ENCODE measurements at places on chromosomes 6 and 20. TPM values are rescaled to one million over a fixed set of nuclear protein-coding genes. Genes with fewer than 3 reads are reported as not detected.

Gene TMEM151B
- 44.5 TPM for total RNA-seq

Gene PNPLA1
- total RNA-seq, result 0.25 TPM

Gene C20orf202
- 0.49 TPM for total RNA-seq

Gene MUCL3
- not detected for total RNA-seq

Gene SMIM13
- total RNA-seq, result 92.9 TPM

Gene COL19A1
- 2.2 TPM for total RNA-seq

Gene RAET1L
- 0.25 TPM for total RNA-seq

Gene PNLDC1
- not detected for total RNA-seq

Gene ARG1
- 1.2 TPM for total RNA-seq

Gene MOXD1
- 30.5 TPM for total RNA-seq

Gene NRSN1
- total RNA-seq, result 28.8 TPM

Gene ERVFRD-1
- not detected for total RNA-seq

Gene NFYA
- 36.9 TPM for total RNA-seq

Gene SNRNP48
- 12.5 TPM for total RNA-seq

Gene SNAP91
- 86.1 TPM for total RNA-seq

Gene IL17A
- total RNA-seq, result not detected

Gene MEP1A
- total RNA-seq, result under 0.01 TPM

Gene DSN1
- total RNA-seq, result 4.2 TPM

Gene MYLK2
- total RNA-seq, result 1.2 TPM

Gene PRRT1
- 0.74 TPM for total RNA-seq

Gene PROKR2
- 9.3 TPM for total RNA-seq

Gene TPX2
- total RNA-seq, result 6.6 TPM

Gene UNC5CL
- 0.25 TPM for total RNA-seq

Gene OPRM1
- 0.98 TPM for total RNA-seq

Gene TMEM244
- 1.2 TPM for total RNA-seq

Gene SIM1
- total RNA-seq, result not detected

Gene MMP24
- 75.0 TPM for total RNA-seq

Gene CPNE5
- total RNA-seq, result 12.3 TPM

Gene PLCB4
- total RNA-seq, result 13.3 TPM

Gene EPPIN
- total RNA-seq, result not detected

Gene PSORS1C1
- total RNA-seq, result not detected

Gene TCF15
- 0.49 TPM for total RNA-seq

Gene SFTA2
- total RNA-seq, result not detected

Gene MYBL2
- total RNA-seq, result 0.98 TPM

Gene CD93
- 11.3 TPM for total RNA-seq

Gene SLC17A3
- total RNA-seq, result not detected

Gene SPTLC3
- 0.98 TPM for total RNA-seq

Gene HMGCLL1
- 45.2 TPM for total RNA-seq

Gene HLA-DQB2
- not detected for total RNA-seq

Gene IPCEF1
- 10.1 TPM for total RNA-seq

Data from temporal lobe (tissue), 4 donors.